Smooth muscle cell of the brain vasculature (primary cell): ENCODE measurements at places on chromosomes 12 and 14.
A peak's percentile ranks its signal among the peaks of the same experiment; 100 is the strongest.

GRCh38 chr12:3920351-3921150 lies 47.4 kb upstream of the PARP11 start:
- DNase-seq = no peak

DNA sequence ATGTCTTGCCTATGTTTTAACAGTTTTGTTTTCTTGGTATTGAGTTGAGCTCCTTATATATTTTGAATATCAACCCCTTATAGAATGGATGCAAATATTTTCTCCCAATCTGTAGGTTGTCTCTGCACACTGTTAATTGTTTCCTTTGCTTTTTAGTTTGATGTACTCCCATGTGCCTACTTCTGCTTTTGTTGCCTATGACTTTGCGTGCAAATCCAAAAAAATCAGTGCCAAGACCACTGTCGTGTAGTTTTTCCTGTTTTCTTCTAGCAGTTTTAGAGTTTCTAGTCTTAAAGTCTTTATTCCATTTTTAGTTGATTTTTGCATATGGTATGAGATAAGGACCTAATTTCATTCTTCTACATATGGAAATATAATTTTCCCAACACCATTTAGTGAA lies 28.8 kb downstream of the SENP1 start:
- no peak for DNase-seq

DNA sequence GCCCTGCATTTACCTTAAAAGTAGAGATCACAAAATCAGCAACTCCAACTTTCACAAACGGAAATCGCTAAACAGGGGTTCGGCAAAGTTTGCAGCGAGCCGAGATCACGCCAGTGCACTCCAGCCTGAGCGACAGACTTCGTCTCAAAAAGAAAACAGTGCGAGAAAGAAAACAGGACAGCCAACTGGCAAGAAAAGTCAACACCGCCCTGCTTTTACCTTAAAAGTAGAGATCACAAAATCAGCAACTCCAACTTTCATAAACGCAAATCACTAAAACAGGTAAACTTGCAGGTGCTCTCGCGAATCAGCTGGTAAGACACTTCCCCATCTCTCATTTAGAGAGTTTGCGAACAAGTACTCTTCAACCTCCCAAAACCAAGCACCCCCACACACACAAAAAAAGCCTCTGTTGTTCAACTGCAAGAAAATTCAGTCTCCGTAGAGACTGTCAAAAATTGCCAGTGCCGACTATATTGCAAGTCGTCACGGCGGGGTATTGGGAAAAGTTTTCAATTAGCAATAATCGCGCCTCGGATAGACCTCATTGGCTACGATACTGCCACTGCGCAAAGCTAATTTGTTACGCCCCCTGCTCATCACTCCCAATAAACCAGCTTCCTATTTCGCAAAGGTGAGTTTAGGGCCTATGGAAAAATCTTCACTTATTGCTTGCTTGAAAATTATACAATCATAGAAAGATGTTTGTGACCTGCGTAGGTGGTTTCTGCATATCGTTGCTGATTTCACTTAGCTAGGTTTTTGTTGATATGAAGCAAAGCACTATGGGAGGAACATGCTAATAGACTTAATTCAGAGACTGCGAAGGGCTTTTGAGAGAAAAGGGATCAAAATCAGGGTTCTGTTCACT lies at the start of gene RNU4-1:
TSS of gene RNU4-1 (minus strand) at position 577 of the 871 bp plus-strand sequence.
- peak; percentile 77 for DNase-seq

GRCh38 chr12:532908-533565 lies 73.3 kb downstream of the B4GALNT3 start:
- DNase-seq = no peak

DNA sequence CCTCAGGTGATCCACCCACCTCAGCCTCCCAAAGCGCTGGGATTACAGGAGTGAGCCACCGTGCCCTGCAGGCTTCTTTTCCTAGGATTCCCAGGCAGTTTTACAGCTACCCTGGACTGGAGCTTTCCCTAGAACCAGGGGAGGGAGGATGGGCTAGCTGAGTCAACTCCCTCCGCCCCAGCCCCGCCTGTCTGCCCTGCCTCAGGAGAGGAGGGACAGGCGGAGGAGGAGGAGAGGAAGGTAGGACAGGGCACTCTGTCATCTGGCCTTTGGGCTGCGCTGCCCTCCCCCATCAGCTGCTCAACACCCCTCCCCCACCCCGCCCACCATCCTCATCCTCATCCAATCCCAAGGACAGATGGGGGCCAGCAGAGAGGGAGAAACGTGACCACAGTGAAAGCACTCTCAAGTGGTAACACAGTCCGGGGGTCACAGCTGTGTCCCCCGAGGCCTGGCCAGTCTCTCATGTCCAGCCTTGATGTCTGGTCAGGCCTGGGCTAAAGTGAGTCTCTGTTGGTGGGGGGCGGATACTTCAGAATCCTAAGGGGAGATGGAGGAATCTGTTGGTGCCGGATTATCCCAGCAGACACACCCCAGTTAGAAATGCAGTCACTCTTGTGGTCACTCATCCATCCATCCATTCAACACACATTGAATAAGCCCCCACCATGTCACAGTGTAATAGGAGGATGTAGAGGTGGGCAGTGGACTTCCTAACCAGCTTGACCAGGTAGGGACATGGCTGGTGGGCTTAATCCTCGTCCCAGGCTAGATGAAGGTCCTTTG lies 12.3 kb downstream of the FIGNL2 start:
- DNase-seq = no peak
